ENCODE measurements at places on chromosomes 11 and 22.

DNA sequence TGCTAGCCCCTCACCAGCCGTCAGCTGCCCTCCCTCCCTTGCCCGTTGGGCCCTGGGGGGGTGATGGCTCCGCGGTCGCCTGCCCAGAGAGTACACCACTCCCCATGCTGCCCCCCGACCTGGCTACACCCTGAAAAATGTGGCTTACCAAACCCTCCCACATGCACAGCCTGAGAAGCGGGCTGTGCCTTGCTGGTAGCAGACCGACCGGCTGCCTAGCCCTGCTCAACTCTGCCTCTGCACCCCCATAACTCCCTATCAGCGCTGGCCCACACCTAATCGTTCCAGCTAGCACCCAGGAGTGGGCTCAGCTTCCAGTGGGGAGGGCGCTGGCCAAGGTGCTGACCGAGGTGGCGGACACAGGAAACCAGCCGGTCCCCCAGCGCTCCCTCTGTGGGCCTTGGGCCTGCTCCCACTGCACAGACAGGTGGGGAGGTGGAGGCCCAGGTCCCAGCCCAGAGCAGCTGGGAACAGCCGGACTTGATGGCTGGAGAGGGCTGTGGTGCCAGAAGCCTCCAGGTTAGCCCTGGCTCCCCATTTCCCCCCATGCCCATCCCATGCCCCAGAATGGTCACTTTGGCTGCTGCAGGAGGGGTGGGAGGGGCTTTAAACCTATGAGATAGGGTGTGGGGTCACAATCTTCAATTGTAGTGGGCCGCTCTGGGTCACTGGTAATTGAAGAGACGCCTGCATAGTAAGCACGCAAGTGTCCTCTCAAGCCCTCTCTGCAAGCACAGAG is 32.1 kb upstream of the PRODH start:
- DNase-seq: no peak

DNA sequence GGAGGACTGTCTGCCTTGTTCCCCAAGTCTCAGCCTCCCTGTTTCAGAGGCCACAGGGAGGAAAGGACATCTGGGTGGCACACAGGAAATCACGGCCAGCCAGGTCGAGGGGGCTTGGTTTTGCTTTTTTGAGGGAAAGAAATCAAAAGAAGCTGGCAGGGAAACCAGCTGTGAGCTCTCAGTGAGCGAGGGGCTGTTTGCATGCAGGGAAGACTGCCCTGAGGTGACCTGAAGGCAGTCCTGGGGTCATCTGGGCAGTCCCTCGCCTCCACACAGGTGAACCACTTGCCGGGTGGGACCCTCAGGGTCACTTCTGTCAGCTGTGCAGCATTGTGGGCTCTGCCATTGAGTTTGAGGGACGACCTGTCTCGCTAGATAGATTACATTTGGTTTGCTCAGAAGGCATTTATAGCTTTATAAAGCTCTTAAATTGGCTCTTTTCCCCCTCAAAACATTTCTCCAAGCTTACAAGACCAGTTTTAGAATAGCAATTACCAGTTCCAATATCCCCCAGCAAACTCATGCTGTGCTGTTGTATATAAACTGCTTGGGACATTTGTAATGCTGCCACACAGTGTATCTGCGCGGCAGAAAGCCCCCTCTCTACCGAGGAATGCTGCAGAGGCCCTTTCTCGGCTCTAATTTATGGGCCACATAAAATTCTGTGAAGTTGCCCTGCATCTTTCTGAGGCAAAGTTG is 28.3 kb downstream of the PKNOX2 start:
- no peak for DNase-seq

GRCh38 chr22:35334004-35334403 is 34.3 kb downstream of the TOM1 start:
- DNase-seq: no peak

DNA sequence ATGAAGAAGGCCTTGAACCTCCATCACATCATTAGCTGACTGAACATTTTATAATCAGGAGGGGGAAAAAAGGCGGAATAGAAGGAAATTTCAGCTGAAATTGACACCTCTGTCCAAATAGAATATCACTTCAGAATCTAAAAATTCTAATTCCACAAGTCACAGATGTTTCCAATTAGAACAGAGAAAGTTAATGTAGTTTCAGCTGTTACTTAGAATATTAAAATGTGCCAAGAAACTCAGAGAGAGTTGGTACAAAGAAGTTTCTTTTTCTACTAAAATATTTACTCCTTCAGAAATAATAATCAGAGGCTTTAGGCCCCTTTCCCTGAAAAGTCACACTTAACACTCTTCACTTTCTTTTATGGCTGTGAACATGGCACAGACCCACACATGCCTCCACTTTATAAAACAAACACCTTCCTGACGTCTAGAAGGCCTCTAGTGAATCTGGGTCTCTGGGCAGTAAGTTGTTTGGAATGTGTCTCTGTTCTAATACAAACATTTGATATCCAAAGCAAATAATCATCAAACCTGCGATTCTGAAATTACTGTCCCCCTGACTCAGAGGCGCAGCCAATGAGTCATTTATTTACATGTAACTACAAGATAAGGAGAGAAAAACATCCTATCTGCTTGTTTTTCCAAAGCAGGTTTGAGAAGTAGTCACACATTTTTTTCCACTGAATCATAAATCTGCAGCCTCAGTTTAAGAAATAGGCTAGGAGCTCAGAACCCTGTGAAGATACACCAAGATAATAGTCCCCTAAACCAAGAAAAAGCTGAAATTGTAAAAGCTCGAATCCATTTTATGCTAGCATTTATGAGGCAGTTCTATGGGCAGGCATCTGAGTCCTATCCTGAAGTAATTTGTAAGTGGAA is 148.4 kb downstream of the ME3 start:
- no peak for DNase-seq

DNA sequence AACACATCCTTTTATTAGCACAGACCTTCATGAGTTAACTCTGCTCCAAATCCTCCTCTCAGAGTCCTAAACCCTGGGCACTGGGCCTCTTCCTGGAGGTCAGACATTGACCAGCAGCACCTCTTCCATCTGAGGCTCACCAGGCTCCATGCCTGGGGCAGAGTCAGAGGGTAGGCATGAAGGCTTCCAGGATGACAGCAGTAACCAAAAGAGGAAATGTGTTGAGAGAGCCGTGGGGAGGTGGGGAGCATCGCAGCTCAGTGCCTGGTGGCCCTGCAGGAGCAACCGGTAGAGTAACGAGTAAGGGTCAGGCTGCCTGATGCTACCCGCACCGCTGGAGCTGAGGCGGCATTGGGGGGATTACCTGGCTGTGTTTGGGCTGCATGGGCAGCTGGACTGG is 9.4 kb upstream of the NAV2 start:
- DNase-seq: no peak

GRCh38 chr11:112884012-112884767 is 77.0 kb upstream of the NCAM1 start:
- DNase-seq: no peak

- DNase-seq: peak; percentile 20
Measured at GRCh38 chr11:8698917-8699441, 16.4 kb downstream of the RPL27A start.

- no peak for DNase-seq
Measured at GRCh38 chr11:7167976-7168740, 79.4 kb downstream of the RBMXL2 start.

- DNase-seq: no peak
Measured at GRCh38 chr22:43001271-43002201, 13.4 kb downstream of the PACSIN2 start.

DNA sequence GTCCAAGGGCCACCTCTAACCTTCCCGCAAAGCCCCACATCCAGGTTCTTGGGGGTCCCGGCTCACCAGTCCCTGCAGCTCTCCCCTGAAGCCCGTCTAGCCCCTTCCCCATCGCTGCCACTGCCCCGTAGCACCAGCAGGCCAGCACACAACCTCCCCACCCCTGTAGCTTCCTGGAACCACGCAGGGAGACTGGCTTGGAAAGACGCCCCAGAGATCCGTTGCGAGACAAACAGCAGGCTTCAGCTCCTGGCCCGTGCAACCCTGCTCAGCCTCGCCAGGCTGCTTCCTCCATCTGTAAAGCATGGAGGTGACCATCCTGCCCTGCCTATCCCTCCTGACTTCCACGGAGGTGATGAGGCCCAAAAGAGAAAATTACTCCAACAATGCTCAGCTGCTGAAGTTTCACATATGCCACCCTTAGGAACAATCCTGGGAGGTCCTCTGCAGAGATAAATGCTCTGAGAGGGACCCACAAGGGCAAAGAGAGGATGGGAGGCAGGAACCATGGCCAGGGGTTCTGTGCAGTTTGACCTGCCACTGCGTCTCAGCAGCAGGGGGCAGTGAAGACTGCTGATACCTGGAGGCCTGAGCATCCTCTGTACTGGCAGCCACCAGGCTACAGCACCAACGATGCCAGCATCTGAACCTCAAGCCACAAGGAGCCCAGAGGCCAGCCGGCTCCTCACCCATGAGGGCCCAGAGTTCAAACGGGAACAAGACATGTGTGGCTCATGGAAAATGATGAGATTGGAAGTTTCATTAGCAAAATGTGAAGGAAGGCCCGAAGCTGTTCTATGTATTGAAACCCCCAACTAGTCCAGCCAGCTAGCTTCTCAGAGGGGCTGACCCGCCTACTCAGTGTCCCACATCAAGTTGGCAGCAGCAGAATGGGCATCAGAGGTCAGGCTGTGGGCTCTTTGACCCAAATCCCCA is 16.1 kb downstream of the DGCR2 start:
- DNase-seq: no peak

GRCh38 chr11:6365659-6366058 is 24.6 kb upstream of the SMPD1 start:
- no peak for DNase-seq

DNA sequence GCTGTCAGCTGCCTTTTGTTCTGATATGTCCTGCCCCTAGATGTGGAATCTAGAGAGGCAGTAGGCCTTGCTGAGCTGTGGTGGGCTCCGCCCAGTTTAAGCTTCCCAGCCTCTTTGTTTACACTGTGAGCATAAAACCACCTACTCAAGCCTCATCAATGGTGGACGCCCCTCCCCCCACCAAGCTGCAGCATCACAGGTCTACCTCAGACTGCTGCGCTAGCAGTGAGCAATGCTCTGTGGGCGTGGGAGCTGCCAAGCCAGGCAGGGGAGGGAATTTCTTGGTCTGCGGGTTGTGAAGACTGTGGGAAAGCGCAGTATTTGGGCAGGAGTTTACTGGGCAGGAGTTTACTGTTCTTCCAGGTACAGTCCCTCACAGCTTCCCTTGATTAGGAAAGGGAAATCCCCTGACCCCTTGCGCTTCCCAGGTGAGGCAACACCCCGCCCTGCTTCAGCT is 98.5 kb downstream of the SMCO4 start:
- no peak for DNase-seq

DNA sequence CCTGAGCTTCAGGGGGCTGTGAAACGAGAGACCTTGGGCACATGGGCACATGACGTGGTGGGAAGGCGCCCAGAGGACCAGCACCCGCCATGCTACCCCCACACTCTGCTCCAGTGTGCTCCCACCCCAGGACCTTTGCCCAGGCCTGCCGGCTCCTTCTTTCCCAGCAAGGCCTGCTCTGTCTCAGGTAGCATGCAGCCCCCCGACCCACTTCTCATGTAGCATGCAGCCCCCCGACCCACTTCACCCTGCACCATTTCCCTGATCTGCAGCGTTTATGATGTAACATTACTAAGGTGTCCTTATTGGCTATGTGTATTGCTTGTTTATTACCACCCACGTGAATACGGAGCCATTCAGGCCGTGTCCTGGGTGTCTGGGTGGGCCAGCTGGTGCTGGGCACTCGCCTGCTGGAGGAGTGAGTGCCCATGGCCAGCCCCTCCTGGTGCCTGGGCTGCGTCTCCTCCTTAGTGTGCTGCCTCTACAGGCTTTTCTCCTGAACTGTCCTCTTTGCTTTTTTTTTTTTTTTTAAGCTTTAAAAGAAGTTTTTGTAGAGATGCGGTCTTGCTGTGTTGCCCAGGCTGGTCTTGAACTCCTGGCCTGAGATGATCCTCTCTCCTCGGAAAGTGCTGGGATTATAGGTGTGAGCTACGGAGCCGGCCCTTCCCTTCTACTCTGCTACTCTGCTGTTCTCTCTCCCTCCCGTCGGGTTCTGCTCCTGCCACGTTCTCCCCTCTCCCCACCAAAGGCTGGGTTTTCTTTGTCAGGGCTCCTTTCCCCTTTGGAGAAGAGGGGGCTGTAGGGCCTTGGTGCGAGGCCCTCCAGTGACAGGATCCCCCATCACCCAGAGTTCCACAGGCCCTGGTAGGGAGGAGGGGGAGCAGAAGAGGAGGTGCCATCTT is 29.4 kb downstream of the LRP5 start:
- DNase-seq: no peak

DNA sequence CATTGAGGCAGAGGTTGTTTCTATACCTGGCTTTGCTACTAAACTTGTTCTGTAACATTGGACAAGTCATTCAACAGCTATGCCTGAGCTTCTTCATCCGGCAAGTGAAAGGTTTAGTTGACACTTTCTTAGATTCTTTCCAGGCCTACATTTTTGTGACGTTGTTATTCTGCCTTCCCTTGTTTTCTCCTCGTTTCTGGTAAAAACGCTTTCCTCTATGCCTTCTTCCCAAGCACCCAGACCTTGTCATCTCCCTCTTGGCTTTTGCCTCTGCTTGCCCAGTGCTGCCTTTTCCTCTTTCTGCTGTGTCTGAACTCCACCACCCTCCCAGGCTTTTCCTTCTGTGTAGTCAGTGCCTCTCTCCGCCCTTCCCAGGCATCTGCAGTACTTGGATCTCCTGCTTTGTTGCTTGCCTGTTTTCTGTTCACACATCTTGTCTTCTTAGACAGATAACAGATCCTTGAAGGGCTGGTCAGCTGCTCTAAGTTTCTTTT is 1.4 kb upstream of the AMOTL1 start:
- DNase-seq: no peak

GRCh38 chr11:93251922-93252321 is 54.1 kb upstream of the SLC36A4 start:
- DNase-seq: no peak

- DNase-seq: no peak
Measured at GRCh38 chr11:35355102-35355749, 64.1 kb downstream of the SLC1A2 start.

DNA sequence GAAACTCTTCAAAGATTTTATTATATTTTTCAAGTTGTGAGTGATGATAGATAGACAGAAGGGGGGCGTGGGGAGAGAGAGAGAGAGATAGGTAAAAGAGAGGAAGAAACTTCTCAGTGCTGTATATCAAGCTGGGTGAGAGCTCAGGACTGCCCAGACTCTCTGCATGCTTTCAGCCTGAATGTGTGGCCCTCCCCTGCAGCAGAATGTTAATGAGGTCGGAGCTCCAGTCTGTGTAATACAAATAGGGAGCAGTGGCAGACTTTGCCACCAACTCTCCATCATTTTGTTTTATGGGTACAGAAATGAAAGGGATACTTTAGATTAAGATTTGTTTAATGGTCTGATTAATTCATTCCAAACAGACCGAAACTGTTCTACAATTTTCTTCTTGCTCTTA is 752.8 kb downstream of the OPCML start:
- DNase-seq: no peak

GRCh38 chr22:17217179-17217578 is 2.1 kb downstream of the ADA2 start:
- no peak for DNase-seq

- no peak for DNase-seq
Measured at GRCh38 chr11:31645747-31646146, 136.2 kb downstream of the ELP4 start.

DNA sequence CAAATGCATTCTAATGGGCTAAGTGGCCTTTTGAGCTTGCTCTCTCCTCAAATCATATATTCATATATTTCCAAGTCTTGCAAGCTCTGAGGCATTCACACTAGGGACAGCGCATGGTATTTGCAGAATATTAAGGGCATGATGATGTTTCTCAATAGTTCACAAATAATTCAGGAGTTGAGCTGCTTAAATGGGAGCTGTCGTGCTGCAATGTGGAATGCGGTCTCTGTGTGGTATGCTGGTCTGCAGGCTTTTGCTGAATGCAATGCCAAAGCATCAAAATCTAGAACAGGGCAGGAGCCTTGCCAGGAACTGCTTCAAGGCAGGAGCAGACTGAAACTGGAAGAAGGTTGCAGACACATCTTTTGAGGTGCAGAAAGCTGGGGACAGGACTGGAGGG is 1060.0 kb downstream of the TBC1D22A start:
- no peak for DNase-seq
